Temporal lobe (tissue), 4 donors: ENCODE measurements at places on chromosomes 1 and 21. TPM values are rescaled to one million over a fixed set of nuclear protein-coding genes. Genes with fewer than 3 reads are reported as not detected.

Gene SYT6
- total RNA-seq, result 13.5 TPM

Gene ACBD3
- 34.4 TPM for total RNA-seq

Gene TMEM52
- total RNA-seq, result 0.98 TPM

Gene NPR1
- total RNA-seq, result 0.49 TPM

Gene CSF3R
- total RNA-seq, result 2.0 TPM

Gene WASF2
- total RNA-seq, result 10.1 TPM

Gene RGS4
- total RNA-seq, result 2.0 TPM

Gene OR2L8
- 0.74 TPM for total RNA-seq
